ENCODE measurements at places on chromosomes 2 and 18.
A peak's percentile ranks its signal among the peaks of the same experiment; 100 is the strongest.

DNA sequence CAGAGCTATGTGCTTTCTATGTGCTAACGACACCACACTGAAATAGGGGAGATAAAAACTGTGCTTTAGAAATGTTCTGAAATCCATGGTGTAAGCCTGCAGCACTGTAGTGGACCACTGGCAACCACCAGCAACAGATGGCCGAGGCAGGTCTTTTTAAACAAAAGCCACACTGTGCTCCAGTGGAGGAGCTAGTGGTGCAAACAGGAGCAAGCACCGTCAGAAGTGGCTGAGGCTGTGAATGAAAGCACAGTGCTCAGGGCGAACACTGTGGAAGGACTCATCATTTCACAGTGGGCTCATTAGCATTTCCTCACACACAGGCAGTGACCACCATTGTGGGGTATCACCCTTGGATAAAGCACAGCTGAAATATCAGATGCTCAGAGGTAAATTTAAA lies 22.9 kb upstream of the MTX2 start:
- no peak for DNase-seq

- no peak for DNase-seq
These were observed 500.4 kb downstream of the GALR1 start for GRCh38 chr18:77750006-77750405.

DNA sequence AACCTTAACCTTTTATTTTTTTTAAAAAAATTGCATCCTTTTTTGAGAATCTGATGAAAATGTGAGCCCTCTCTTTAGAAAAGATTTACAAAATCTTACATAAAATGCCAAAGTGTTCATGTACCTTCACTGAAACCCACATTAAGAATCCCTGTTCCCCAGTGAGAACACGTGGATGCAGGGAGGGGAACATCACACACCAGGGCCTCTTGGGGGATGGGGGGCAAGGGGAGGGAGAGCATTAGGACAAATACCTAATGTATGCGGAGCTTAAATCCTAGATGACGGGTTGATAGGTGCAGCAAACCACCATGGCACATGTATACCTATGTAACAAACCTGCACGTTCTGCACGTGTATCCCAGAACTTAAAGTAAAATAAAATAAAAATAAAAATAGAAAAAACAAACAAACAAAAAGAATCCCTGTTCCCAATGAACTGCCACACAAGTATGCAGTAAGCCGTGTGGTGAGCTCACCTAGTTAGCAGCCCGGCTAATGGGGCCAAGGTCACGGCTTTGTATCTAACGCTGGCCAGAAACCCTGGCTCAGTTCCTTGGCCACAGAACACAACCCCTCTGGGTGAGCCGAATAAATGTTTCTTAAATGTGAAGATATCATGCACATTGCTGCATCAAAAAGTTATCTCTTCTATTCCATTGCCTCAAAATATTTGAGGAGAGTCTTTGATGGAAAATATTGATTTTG lies 41.4 kb downstream of the CHST9 start:
- DNase-seq, result no peak

DNA sequence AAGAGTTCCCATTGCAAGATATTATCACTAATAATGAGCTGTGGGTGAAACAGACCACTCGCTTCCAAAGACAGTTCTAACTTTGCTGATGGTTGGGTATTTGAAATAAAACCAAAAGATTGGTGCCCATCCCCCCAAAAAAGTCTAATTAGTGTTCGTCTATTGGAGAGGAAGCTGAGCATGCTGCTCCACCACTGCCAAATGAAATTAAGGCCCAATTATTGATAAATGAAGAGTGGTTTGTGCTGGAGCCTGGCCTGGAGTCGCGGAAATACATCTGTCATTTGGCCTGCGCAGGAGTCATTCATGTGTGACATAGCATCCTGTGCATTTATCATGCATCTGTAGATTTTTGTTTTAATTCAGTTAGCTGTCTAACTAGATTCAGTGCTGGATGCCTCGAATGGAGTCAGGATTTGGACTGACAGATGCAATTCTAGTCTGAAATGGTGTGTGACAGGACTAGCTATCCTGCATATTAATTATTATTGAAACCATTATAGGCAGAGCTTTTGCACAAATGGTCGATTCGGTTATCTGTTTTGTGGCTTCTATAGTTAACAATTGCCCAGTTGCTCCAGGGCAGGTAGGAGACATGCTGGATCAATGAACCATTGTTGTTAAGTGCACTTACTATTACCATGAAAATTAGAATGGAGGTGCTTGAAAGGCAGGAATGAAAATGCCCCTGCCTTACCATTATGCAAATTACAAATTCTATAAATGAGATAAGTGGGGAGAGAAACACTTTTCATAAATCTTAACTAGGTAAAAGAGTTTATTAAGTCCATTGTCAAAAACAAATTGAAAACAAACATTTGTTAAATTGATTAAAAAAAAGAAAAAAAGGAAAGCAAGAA lies 450.4 kb upstream of the TCF4 start:
- no peak for DNase-seq

- DNase-seq, result no peak
These were observed 27.2 kb downstream of the ATIC start for GRCh38 chr2:215338883-215339679.

DNA sequence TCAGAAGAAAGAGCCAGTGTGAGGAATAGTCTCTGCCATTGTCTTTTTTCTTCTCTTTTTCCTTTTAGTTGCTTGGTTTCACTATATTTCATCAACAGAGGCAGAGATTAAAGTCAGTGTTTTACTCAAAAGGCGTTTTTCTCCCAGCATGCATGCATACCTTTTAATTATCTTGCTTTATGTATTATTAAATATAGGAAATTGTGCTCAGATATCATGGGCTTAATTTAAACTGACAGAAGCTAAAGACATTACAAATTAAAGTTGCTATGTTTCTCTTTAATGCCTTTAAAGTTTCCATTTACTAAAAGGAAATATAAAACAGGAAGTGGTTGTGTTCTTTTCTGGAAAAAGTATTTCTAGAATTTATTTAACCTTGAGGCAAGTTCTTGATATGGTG lies 223.3 kb upstream of the ATP5MC3 start:
- DNase-seq, result no peak

DNA sequence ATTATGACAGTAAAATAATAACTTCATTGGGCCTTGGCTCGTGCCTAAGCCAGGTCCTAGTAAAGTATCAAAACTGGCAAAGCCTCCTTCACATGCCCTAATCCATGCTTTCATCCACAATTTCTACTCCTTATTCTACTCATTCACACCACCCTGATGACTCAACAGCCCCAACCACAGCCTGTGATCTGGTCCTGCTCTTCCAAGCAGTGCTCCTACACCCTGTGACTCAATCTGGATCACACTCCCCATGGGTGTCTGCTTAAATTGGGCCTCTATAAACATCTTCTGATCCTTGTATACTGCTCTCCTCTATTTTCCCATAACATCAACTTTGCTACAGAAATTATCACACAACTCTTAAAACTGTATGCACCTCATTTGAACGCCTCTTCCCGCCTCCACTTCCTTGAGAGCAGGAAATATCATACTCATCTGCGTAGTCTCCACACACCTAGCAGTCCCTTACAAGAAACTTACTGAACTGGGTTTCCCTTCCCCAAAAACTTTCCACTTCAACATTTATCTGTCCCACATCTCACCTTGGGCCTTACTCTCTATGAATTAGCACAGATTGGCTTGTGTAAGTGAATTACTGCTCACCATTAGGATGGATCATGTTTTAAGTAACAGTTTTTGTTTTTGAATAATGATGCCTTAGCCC lies 15.9 kb downstream of the GTF3C3 start:
- no peak for DNase-seq

GRCh38 chr2:20215183-20216040 lies 9.5 kb downstream of the SDC1 start:
- no peak for DNase-seq

- DNase-seq, result peak; percentile 16
These were observed 933 bp upstream of the ADNP2 start for GRCh38 chr18:80108121-80108536.

DNA sequence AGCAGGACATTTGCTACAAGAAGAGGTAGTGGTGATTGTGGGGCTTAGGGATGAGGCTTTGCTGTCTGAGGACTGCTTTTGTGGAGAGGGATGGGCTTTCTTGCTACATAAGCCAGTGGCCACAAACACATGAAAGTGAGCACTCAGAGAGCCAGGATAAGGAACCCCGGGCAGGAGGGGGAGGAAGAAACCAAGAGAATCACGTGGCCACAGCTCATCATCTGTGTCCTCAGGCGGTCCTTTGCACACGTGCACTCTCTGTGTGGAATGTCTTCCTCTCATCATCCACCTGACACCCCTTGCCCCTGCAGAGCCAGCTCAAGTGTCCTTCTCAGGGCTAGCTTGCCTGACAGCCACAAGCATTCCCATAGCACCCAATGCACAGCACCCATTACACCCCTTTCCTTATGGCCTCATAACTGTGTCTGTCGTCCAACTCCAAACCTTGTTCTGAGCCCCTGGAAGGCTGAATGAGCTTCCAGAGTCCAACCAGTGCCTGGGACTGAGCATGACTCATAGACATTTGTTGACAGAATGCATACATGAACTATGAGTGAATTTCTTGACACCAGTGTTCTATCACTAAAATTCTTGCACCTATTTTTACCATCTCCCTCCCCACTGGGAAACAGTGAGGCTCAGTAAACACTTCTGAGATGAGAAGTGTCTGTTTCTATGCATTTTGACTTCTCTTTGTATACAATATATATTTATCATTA lies 398.3 kb downstream of the ALK start:
- no peak for DNase-seq

GRCh38 chr2:55009277-55010060 lies 40.8 kb downstream of the RTN4 start:
- no peak for DNase-seq

DNA sequence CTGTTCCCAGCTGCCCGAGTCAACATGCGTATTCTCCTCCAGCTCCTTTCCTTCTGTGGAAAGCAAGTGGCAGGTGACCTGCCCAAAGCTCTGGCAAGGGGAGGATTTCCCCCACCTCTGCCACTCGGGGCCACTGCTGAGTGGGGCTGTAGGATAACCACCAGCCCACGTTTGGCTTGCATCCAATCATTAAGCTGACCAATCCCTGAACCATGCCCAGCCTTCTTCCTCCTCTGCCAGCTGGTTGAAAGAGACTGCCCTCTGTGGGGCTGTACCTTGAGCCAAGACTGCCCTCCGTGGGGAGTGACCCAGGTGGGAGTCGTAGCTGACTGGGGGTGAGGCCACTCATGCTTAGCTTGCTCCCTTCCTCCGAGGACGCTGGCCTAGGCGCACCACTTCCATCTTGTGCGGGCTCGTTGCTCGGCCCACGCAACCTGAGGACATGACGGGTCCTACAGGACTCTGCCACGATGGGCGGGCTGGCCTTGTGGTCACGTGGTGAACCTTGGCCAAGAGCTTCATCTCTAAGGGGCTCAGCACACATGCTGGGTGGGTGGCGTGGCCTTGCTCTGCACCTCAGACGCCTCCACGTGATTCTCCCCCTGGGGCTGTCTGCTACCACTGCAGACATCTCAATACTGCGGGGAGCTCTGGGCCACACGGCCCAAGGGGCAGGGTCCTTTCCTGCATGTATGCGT lies 112.1 kb downstream of the NDUFA10 start:
- no peak for DNase-seq

DNA sequence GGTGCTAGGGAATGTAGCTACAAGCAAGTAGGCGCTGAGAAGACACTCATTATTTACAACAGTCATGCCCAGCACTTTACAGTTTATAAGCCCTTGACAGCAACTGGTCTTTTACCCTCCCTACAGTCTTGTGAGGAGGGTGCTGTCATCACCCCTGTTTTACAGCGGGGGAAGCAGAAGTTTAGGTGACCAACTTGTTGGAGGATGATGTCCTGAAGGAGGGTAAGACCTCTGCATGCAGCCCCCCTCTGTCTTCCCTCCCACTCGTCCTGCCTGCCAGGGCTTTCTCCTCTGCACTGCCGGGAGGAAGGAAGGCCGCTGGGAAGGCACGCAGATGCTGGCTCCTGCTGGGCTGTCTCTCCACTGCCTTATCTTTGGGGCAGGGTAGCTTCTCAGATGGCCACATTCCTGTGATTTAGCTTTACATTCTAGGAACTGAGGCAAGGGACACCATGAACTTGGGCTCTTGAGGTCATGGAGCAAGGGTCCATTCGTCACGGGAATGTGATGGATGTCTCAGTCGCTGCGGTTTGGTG lies 972 bp downstream of the IL1R1 start:
- no peak for DNase-seq

DNA sequence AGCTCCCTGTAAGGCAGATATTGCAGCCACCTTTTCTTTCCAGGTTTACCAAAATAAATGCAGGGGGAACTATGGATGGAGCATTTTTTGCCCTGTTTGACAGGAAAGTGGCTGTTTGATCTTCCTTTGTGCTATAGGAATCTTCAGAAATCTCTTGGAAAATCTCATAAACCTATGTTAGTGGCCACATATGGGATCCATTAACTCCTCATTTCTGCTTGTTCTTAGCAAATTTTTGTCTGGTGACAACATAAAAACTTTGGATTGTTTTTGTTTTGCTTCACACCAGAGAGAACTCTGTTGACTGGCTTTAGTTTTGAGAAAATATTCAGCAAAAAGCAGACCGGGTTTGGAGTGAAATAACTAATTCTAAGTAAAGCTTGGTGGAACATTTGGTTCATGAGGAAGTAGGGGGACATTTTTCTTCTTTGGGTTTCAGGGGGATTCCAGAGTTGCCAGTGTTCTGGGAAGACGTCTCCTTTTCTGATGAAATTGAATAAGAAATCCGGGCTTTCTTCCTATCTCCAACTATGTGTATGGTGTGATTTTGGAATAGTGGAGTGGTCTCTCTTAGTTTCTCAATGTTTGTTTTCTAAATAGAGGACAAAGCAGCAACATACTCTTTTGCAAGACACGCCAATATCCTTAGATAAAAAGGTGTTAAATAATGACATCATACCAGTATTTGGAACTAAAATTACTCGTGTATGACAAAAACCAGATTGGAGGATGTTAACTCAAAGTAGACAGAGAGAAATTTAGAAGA lies 174.4 kb downstream of the ICOS start:
- DNase-seq, result no peak

DNA sequence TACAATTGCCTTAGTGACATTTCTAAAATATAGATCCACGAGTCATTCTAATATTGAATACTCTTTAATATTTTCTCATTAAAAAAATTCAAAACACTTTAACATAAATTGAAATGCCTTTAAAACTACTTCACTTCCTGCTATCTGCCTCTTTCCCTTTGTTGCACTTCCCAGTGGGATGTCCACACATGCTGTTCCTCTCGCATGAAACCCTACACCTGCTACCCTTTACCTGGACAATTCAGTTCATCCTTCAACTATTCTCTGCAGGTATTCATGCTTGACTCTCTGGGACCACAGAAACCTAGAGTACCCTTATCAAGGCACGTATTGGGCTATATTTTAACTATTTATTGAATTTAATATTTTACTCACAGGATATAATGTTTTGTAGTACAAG lies 373.3 kb upstream of the GALNT5 start:
- no peak for DNase-seq

DNA sequence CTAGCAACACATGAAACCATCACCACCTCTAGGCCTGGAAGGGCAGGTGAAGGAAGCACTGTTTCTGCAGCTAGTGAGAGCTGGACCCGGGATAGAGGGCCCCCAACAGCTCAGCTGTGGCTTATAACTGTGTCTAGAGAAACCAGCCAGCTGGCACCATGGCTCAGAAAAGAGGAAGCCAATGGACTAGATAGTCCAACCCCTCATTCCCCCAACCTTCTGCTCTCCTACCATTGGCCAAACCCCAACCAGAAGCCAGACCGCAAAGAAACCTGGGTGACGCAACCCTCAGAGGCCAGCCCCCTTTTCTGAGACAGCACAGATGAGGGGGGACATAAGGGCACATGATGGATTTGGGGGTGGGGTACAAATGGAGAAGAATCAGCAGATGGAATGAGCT lies 24.3 kb downstream of the SMYD1 start:
- DNase-seq, result no peak

GRCh38 chr18:79883461-79884293 lies 67.8 kb downstream of the SLC66A2 start:
- DNase-seq, result no peak

GRCh38 chr18:64100116-64100922 lies 48.6 kb downstream of the LINC00305 start:
- DNase-seq, result no peak

Measured in T-helper 17 cell (primary cell).